ENCODE measurements at places on chromosomes 1 and 21.

GRCh38 chr1:239786464-239786863 lies 305.2 kb upstream of the FMN2 start:
- DNase-seq: no peak

GRCh38 chr1:55153031-55153430 lies 62.1 kb downstream of the USP24 start:
- DNase-seq: no peak

- no peak for DNase-seq
Observed at GRCh38 chr1:3107201-3107600, 38.2 kb downstream of the PRDM16 start.

GRCh38 chr1:234497589-234497988 lies 18.6 kb upstream of the TARBP1 start:
- no peak for DNase-seq

DNA sequence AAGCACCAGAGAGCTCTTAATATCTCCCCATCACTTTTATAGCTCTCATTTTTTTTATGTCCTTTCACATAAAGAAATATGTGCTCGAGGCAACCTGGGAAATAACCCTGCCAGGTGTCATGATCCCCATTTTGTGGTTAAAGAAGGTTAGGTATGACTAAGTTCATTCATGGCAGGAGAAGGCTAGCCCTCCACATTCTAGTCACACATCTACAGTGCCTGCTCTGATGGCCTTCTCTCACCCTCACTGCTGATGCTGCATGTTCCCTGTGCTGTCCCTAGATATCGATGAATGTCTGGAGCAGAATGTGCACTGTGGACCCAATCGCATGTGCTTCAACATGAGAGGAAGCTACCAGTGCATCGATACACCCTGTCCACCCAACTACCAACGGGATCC lies 187.5 kb downstream of the TPR start:
- no peak for DNase-seq

DNA sequence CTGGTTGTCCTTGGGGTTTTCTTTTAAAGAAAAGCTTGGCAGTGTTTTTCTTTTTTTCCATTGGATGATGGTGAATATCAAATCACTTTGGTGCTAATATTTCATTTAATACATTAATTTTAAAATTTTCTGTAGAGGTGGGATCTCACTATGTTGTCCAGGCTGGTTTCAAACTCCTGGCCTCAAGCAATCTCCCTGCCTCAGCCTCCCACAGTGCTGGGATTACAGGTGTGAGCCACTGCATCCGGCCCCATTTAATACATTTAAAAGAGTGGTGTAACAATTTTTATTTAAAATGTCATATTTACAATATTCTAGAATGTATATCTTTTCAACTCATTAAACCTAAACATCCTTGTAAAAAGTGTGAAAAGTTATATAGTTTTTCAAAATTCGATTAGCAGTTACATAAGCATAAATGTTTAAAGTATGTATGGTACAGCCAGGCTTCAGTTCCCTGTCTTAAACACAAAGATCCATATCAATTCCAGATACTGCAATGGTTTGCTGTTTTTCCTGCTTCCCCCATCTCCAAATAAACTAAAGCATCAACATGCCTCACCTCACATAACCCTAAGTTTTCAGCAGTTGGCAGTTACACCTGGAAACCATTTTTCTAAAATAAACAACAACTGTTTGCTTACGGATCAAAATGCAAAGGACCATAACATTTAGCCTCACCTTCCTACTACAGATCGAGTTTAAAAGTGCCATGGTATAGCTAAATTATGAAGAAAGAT lies 8.9 kb upstream of the LGALS8 start:
- DNase-seq: no peak

DNA sequence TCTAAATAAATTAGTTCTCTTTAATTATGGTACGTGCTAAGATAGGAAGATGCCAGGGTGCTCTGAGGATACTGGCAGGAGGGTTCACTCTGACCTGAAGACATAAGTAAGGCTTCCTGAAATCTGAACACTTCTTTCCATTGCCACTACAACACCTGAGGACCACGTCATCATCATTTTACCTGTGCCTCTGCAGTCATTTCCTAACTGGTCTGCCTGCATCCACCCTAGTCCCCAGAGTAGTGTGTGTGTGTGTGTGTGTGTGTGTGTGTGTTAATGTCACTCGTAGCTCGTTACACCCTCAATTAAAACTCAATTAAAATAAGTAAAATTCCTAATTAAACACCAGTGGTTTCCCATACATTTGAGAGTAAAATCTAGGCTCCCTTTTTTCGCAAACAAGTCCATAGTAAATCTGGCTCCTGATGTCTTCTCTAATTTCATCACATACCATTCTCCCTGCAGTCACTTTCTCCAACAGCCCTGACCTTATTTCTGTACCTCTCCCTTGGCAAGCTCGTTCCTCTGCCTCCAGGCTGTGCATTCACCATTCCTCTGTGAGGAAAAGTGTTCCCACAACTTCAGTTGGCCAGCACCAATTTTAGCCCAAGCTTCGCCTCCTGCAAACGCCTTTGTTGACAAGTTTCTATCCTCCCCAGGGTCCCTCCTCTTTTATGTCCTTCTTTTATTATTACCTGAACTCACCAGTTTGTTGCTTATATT lies 8.7 kb downstream of the IL12RB2 start:
- no peak for DNase-seq

All from CD4-positive, alpha-beta memory T cell (primary cell).